GM23338 (cell line): ENCODE measurements at places on chromosomes 3 and 15.

DNA sequence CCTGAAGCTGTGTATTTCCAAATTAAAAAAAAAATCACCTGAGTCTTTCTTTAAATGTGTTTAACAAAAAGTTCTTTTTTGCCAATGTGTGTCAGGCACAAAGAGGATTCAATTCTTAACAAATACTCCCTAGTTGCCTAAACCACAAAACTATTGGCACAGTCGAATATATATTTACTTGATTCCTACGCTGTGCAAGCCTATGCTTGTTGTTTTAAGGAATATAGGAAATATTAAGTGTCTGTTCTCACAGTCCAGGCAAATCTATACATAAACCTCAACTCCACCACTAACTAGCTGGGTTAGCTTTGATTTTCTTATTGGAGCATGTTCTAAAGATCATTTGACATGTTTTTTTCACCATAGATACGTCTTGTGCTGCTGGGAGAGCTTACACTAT, 571.0 kb downstream of the PYDC2 start:
- no peak for DNase-seq

DNA sequence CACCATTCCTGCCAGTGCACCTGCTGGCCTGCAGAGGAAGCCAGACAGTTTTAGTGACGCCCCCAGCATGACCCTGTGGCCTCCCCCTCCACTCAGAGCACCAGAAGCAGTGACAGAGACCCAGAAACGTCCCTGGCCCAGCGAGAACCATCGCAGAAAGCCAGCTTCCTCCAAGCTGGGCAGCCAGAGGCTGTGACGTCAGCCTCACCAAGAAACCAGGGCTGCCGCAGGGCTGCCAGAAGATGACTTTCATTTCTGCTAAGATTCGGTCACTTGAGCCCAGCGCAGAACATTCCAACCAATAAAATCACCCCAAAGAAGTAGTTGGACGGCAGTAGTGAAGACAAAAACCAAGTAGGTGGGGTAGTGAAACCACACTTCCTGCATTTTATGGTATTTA, 29.6 kb upstream of the RPL32 start:
- no peak for DNase-seq

- DNase-seq: no peak
These were observed 34.5 kb downstream of the ESYT3 start for GRCh38 chr3:138468886-138469285.

GRCh38 chr3:30544812-30545211, 61.6 kb upstream of the TGFBR2 start:
- no peak for DNase-seq
